ENCODE measurements at places on chromosomes 1 and 21. TPM values are rescaled to one million over a fixed set of nuclear protein-coding genes. Genes with fewer than 3 reads are reported as not detected.

Gene PTPRU
- 2.8 TPM for total RNA-seq

Gene TAGLN2
- total RNA-seq: 627 TPM

Gene KTI12
- 12.4 TPM for total RNA-seq

Gene LCE1E
- total RNA-seq: not detected

Gene WASF2
- total RNA-seq: 35.2 TPM

Gene S100A9
- total RNA-seq: 0.95 TPM

Gene DNASE2B
- not detected for total RNA-seq

Gene INAVA
- total RNA-seq: not detected

Gene KCNK2
- not detected for total RNA-seq

Gene ESPN
- 0.81 TPM for total RNA-seq

Gene HPDL
- 7.2 TPM for total RNA-seq

Gene NADK
- total RNA-seq: 47.3 TPM

Gene OR13G1
- total RNA-seq: not detected

Gene IFI44
- total RNA-seq: 18.1 TPM

Gene TMEM82
- total RNA-seq: not detected

Gene ADAM30
- total RNA-seq: not detected

Gene SNAP47
- 49.6 TPM for total RNA-seq

Gene LRRC3
- total RNA-seq: 0.71 TPM

Gene FMOD
- 0.07 TPM for total RNA-seq

Gene HIVEP3
- total RNA-seq: 1.1 TPM

Gene CLCA2
- 0.33 TPM for total RNA-seq

Gene LRRC8D
- total RNA-seq: 26.4 TPM

Gene RIPPLY3
- total RNA-seq: not detected

Gene KCNJ10
- not detected for total RNA-seq

Gene RIPK4
- total RNA-seq: 0.04 TPM

Gene ELF3
- total RNA-seq: 0.07 TPM

Gene SLC39A1
- 132 TPM for total RNA-seq

Gene CENPF
- total RNA-seq: 68.2 TPM

Gene SMYD3
- total RNA-seq: 26.7 TPM

Gene CSF3R
- not detected for total RNA-seq

Gene SYTL1
- total RNA-seq: under 0.01 TPM

Gene TMEM79
- 0.86 TPM for total RNA-seq

Gene AQP10
- 0.13 TPM for total RNA-seq

Gene ADAMTS5
- total RNA-seq: not detected

Gene ADGRL4
- 161 TPM for total RNA-seq

Gene KIF2C
- total RNA-seq: 38.3 TPM

Gene LAD1
- total RNA-seq: not detected

Gene ORC1
- total RNA-seq: 8.6 TPM

Gene BEND5
- not detected for total RNA-seq

Gene PSMA5
- 69.6 TPM for total RNA-seq

Gene ATP1A4
- not detected for total RNA-seq

Gene TAS1R1
- 0.07 TPM for total RNA-seq

Gene DNALI1
- total RNA-seq: 2.0 TPM

Gene CAPN9
- total RNA-seq: not detected

Gene AVPR1B
- not detected for total RNA-seq

Gene OR2T29
- not detected for total RNA-seq

Gene SMPDL3B
- total RNA-seq: 0.26 TPM

Gene ZMYND12
- total RNA-seq: 0.28 TPM

Gene AUNIP
- 5.8 TPM for total RNA-seq

Gene PDE9A
- not detected for total RNA-seq

Gene CYP4A11
- not detected for total RNA-seq

Gene PLA2G2F
- total RNA-seq: not detected

Gene URB1
- 20.0 TPM for total RNA-seq

Gene LEPROT
- total RNA-seq: 49.1 TPM

Gene TNFAIP8L2
- 0.35 TPM for total RNA-seq

Gene LORICRIN
- total RNA-seq: not detected

Gene CLCA1
- total RNA-seq: not detected

All from pulmonary artery endothelial cell (primary cell).